Non-pigmented ciliary epithelial cell (primary cell): ENCODE measurements at places on chromosomes 5 and 9.

DNA sequence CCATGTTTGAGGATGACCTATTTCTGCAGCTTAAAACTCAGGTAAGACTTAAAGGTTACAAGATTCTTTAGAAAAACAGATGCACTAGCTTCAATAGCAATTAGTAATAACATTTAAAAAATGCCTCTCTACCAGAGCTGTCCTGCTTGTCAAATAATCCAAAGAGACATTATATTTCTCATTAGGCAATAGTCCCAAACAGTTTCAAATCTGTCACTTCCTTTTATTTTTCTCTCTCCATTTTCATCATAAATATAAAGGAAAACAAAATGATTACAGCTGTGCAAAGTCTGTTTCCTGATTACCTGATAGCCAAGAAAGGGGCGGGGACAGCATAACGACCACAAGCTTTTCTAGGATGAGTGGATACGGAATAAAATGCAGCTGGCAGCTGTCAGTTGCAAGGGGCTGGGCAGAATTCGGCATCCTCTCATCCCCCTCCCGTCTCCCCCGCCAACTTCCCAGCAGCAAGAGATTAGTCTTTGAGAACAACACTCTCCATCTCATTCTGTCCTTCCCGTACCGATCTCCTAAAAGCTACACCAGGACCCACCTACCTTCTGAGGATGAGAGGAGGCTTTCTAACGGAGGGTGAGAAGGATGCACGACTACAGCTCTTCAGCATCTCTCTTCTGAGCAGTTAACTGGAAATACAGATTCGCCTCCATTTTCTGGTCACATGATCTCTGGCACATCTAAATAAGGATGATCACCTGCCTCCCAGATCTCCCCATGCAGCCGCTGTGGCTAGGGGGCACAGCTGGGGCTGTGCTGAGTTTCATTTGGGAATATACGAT lies 72.5 kb upstream of the PCA3 start:
- DNase-seq = no peak

DNA sequence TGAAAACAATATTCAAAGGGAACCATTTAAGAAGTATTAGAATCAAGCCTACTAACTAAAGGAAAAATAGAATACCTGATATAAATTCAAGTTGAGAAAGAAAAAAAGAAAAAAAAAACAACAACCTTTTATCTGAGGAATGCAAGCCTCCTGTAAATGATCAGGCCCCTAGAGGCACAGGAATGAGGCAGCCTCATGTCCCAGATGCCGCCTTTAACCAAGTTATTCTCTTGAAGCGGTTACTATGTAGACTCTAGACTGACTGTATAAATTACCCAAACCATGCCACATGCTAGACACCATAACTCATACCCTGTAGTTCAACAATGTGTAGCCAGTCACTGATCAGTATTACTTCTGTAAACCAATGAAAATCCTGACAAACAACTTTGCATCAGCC lies 929.6 kb downstream of the TAF11L14 start:
- no peak for DNase-seq

DNA sequence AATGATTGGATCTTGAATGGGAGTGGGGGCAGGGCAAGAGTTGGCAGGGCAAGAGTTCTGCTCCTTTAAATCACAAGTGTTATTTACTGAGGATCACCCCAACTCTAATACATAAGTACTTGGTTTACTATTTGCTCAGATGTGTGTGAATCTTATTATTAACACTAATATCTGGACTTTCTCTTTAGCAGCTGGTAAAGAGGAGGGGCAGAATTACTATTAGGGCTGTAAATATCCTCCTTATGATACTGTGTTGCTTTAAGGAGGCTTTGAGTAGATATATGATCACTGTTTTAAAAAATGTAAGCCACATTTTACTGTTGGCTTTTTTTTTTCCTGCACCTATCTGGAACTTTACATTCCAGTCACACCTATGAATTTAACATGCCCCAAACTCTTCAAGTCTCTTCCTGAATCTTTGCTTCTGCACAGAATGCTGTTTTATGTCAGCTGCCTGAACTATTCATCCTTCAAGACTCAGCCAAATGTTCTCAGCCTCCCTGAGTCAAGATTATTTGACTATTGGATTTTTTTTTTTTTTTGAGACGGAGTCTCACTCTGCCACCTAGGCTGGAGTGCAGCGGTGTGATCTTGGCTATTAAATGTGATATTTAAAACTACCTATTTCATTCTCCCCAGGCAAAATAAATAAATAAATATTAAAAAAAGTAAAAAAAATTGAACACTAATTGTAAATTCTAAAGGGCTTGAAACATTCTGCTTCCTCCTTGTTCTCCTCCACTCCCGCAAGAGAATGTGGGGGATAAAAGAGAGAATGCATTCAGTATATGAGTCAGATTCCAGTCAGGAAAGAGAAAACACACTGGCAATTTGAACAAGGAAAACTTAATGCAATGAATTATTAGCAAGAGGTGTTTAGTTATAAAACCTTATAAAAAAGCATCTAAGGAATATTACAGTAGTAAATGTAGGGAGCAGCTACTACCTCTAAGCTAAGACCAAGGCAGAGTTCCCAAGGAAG lies 99.3 kb downstream of the FOCAD start:
- no peak for DNase-seq

DNA sequence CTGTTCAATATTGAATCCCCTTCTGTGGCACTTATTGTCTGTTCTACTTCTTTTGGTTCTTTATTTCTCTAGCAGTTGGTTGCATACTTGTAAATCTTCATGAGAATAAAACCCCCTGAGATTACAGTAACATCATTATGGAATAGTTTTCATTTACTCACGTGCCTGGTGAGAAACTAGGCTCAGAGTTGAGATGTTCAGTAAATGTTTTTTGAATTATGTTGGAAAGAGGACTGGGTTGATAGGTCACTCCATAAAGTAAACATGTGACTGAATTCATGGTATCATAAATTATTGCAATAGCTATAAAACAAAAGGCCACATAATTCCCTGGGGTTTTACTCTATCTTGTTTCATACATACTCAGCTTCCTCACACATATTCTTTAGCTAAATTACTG lies 174.2 kb upstream of the C9orf72 start:
- DNase-seq = no peak
